ENCODE measurements at places on chromosomes 4 and X.
A peak's percentile ranks its signal among the peaks of the same experiment; 100 is the strongest.

- no peaks in the 10 kb centered on the region for H3K27me3 ChIP-seq
- H3K36me3 ChIP-seq, result no peaks in the 10 kb centered on the region
- no peak overlapping the region for H3K27ac ChIP-seq
Measured at GRCh38 chr4:106268786-106269185, 47.2 kb downstream of the TBCK start.

DNA sequence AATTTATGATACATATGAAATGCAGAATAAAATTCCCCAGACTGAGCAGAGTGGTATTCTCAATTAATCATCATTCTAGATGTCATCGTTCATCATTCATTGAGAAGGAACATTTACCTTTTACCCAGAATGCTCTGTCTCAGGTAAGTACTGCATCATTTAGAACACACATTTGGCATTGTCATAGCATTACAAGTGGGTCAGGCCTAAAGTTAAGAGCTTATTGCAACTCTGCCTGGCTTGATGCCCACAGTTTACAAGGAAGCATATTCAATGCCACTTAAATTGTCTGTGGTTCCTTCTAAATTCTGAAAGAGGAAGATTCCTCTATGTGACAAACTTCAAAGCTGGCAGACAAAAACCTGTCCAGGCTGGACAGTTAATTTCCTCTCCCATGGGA is 87.3 kb downstream of the CAMK2D start:
- no peak for DNase-seq
- no peaks in the 10 kb centered on the region for H3K36me3 ChIP-seq
- H3K27me3 ChIP-seq, result no peaks in the 10 kb centered on the region
- no peak overlapping the region for H3K4me3 ChIP-seq
- peaks cover 9% of the 10 kb centered on the region for H3K4me1 ChIP-seq
- H3K27ac ChIP-seq, result no peak overlapping the region

GRCh38 chrX:11040405-11040804 is 70.7 kb upstream of the HCCS start:
- H3K36me3 ChIP-seq, result no peaks in the 10 kb centered on the region
- DNase-seq, result no peak
- H3K4me1 ChIP-seq, result no peaks in the 10 kb centered on the region
- no peak overlapping the region for H3K27ac ChIP-seq
- H3K27me3 ChIP-seq, result no peaks in the 10 kb centered on the region
- no peak overlapping the region for H3K4me3 ChIP-seq

- H3K4me3 ChIP-seq, result no peak overlapping the region
- peaks cover 20% of the 10 kb centered on the region for H3K4me1 ChIP-seq
- DNase-seq, result peak; percentile 80
- H3K36me3 ChIP-seq, result no peaks in the 10 kb centered on the region
- no peaks in the 10 kb centered on the region for H3K27me3 ChIP-seq
Measured at GRCh38 chr4:18203966-18204365, 182.4 kb upstream of the LCORL start.

GRCh38 chr4:73944061-73944875 is 37.6 kb downstream of the PF4 start:
- no peaks in the 10 kb centered on the region for H3K36me3 ChIP-seq
- no peak for DNase-seq
- H3K4me1 ChIP-seq, result no peaks in the 10 kb centered on the region
- H3K4me3 ChIP-seq, result no peak overlapping the region

GRCh38 chr4:122360754-122361153 is 18.1 kb upstream of the ADAD1 start:
- no peaks in the 10 kb centered on the region for H3K4me1 ChIP-seq
- H3K36me3 ChIP-seq, result no peaks in the 10 kb centered on the region
- H3K27me3 ChIP-seq, result no peaks in the 10 kb centered on the region
- no peak overlapping the region for H3K4me3 ChIP-seq

GRCh38 chr4:189656641-189657040 is 284.0 kb upstream of the FRG1 start:
- no peak overlapping the region for H3K27ac ChIP-seq
- no peaks in the 10 kb centered on the region for H3K4me1 ChIP-seq
- DNase-seq, result no peak
- H3K27me3 ChIP-seq, result no peaks in the 10 kb centered on the region
- H3K36me3 ChIP-seq, result no peaks in the 10 kb centered on the region

- no peak for DNase-seq
- no peaks in the 10 kb centered on the region for H3K4me1 ChIP-seq
- no peaks in the 10 kb centered on the region for H3K27me3 ChIP-seq
- no peak overlapping the region for H3K27ac ChIP-seq
- no peak overlapping the region for H3K4me3 ChIP-seq
- no peaks in the 10 kb centered on the region for H3K36me3 ChIP-seq
Measured at GRCh38 chrX:44025555-44025954, 52.4 kb upstream of the NDP start.

DNA sequence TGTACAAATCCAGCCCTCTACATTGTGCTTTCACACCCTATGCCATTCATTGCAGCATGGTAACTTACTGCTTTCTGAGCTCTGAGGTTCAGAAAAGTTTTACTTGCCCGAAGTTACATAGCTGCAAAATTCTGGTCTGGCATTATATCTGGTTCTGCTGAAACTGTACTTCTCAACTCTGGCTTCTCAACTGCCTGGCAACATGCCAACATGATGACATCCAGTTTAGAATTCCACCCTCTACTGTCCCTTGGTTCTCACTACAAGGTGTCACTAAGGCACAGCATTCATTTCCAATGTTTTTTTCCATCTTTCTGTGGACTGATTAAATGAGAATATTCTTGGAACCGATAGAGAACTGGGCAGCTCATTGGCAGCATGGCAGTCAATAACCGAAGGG is 242.9 kb upstream of the PRPS2 start:
- H3K27me3 ChIP-seq, result no peaks in the 10 kb centered on the region
- DNase-seq, result no peak
- H3K36me3 ChIP-seq, result no peaks in the 10 kb centered on the region
- no peak overlapping the region for H3K27ac ChIP-seq
- H3K4me3 ChIP-seq, result no peak overlapping the region

DNA sequence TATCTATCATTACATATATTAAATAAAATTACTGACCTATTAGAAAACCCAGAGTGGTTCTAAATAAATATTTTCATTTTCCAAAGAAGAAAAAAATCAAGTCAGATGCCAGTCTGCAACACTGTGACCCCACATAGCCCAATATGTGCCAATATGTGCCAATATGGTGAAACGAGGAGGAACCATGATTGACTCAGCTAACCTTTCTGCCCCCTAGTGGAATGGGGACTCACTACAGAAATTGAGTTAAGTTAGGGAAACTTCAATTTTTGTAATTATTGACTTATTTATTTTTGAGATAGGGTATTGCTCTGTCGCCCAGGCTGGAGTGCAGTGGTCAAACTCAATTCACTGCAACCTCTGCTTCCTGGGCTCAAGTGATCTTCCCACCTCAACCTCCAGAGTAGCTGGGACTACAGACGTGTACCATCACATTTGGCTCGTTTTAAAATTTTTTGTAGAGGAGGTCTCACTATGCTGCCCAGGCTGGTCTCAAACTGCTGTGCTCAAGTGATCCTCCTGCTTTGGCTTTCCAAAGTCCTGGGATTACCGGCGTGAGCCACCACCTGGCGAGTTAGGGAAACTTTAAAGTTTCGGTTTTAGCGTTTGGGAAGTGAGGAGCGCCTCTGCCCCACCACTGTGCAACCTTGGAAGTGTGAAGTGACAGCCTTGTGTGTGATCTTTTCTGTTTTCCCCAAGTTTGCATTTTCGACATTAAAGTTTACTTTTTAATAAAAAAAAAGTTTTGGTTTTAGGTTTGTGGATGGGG is 116.8 kb upstream of the SHISA3 start:
- H3K4me3 ChIP-seq, result no peak overlapping the region
- no peak overlapping the region for H3K27ac ChIP-seq
- peak; percentile 50 for DNase-seq
- H3K27me3 ChIP-seq, result no peaks in the 10 kb centered on the region
- H3K36me3 ChIP-seq, result no peaks in the 10 kb centered on the region
- H3K4me1 ChIP-seq, result peaks cover 13% of the 10 kb centered on the region

DNA sequence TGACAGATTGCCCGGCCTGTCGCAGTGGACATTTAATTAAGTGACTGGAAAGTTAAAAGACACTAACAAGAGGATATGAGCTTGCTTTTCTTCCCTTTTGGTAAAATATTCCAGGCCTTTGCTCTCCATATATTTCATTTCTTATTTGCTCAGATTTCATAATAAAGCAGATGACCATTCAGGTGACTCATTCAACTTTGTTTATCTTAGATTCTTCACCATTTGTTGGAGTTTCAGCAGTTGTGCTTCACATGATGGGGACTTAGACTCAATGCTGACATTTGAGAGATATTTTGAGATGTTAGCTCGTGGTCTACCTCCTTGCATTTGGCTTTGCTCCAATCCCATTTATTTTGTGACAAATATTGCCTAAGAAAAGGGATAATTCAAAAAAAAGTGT is 312.2 kb downstream of the ARHGAP24 start:
- DNase-seq, result no peak
- H3K4me1 ChIP-seq, result no peaks in the 10 kb centered on the region
- no peak overlapping the region for H3K27ac ChIP-seq
- H3K36me3 ChIP-seq, result no peaks in the 10 kb centered on the region

DNA sequence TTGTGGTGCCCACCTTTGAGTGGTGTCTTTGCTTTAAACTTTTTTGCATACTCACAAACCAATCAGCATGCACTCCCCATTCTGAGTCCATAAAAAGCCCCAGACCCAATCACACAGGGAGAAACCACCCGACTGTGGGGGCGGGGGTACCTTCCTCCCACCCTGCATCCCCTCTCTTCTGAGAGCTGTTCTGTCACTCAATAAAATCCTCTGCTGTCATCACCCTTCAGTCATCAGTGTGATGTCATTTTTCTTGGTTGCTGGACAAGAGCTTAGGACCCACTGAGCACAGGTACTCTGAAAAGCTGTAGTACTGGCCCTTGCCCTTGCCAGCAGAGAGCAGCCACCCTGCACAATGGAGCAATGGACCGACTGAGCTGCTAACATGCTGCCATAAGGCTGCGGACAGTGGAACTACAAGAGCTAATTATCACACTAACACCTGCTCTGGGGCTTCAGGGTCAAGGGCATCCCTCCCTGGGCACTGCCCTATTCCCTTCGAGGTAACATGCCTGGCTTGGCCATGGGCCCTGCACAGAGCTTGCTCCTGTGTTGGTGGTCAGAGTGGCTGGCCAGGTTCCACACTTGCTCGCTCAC is 62.9 kb upstream of the PGRMC2 start:
- no peaks in the 10 kb centered on the region for H3K36me3 ChIP-seq
- no peaks in the 10 kb centered on the region for H3K27me3 ChIP-seq
- no peak for DNase-seq
- no peak overlapping the region for H3K27ac ChIP-seq

DNA sequence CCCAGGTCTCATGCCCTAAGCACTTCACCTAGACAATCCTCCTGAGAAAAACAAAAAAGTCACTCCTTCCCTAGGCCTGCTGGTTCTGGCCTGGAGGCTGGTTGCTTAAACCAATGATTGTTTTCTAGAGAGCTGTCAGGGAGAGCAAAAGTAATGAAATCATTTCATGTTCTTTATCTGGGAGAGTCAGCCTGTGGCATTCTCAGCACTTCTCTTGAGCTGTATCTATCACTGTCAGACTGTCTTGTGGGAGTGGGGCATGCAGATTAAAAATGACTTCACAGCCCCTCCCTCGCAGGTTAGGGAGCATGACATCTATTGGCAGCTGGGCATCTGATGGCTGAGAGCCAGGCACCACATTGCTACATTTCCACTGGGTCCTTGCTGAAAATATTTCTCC is 20.4 kb upstream of the TMEM154 start:
- peaks cover 31% of the 10 kb centered on the region for H3K4me1 ChIP-seq
- no peaks in the 10 kb centered on the region for H3K27me3 ChIP-seq
- DNase-seq, result no peak
- no peaks in the 10 kb centered on the region for H3K36me3 ChIP-seq
